CD4-positive, alpha-beta T cell treated with Interleukin-10 for 1 hour (primary cell): ENCODE measurements at places on chromosomes 7 and 10.

DNA sequence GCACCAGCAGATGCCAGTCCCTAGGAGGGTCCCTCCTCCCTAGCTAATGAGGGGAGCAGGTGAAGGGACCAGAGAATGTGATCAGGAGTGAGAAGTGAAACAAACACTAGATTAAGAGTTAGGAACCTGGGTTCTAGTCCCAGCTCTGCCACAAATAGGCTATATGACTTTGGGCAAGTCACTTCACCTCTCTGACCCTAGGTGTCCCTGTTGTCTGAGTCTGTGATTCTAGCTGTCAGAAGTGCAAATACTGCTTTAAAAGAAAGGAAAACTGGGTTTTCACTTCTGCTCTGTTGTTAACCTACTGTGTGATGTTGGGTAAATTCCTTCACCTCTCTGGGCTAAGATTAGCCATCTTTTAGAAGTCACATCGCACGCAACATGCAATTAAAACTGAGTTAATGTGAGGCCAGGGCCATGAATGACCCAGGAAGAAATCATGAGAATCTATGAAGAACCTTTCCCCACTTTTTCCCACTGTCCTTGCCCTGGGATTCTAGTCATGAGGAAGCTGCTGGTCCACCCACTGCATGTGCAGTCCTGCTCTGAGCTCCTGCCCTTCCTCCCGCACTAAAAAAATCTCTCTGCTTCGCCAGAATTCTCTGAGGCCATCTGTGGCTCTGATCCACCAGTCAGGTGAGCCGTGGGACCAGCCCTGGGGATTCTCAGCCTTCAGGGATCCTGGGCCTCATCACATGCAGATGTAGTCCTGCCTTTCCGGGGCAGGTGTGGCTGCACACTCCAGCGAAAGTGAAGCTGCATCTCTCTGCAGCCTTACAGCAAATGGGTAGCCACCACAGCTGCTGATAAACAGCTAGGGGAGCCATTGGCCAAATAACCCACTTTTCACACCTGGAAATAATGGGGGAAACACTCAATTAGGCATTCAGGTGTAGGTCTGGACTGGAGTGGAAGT is 181.7 kb downstream of the PLXNA4 start:
- DNase-seq, result peak; percentile 59

DNA sequence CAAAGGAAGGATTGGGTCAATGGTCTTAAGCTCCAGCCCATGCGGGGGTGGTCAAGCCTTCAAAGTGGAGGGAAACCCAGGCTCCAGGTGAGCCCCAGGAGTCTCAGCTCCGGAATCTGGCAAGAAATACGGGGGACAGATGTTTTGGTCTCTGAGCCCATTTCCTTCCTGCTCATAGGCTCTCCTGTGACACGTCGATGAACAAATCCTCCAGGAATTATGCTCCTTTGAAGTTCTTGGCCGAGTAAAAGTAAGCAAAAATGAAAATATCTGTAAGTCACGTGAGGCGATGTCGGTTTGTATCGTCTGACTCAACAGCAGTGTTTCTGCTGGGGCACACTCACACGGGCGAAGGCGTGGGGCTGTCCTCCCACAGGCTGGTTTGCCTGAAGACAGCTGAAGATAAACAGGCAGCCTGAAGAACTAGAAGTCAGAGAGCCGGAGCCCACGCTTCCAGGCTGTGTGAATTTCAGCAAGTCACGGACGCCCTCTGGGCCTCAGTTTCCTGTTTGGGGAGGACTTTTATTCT is 52.6 kb upstream of the SMNDC1 start:
- DNase-seq, result peak; percentile 69

GRCh38 chr7:107994421-107995030 is 8.4 kb downstream of the LAMB1 start:
- no peak for DNase-seq

DNA sequence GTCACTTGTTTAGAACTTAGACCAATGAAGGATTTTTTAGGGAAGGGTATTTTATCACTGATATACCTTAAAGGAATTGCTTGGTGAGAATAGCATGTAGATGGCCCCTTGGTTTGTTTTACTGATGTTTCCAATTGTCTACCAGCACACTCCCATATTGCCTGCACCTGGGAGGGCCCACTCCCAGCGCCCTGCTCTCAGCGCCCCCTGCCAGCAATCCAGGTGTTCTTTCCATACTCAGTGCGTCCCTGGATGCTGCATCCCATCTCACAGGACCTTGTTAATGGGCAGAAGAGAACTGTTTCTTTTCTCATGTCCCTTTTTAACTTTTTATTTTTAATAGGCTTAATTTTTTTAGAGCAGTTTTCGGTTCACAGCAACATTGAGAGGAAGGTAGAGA is 24.1 kb upstream of the SFRP5 start:
- DNase-seq, result no peak

GRCh38 chr7:135911099-135911498 is 66.1 kb downstream of the MTPN start:
- no peak for DNase-seq

DNA sequence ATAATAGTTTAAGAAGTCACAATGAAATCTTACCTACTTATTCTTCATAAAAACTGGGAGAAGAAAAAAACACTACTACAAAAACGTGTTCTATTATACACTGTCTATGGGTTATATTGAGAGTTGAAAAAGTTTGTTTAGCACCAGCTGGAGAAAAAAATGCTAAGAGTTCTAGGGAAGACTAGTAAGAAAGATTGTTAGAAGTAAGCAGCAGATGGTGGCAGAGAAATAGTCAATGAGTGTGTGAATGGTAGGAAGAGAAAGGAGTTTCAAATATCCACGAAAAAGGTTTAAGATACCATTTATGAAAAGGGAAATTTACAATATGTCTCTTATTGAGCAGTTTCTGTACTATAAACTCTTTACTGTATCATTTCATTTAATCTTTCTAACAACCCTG is 124.7 kb downstream of the NRBF2 start:
- DNase-seq, result no peak
